ENCODE measurements at places on chromosomes 6 and 20.

- no peak for DNase-seq
These were observed 102.7 kb upstream of the MLIP start for GRCh38 chr6:54008589-54008988.

GRCh38 chr6:158029668-158030230 lies 48.1 kb downstream of the SYNJ2 start:
- no peak for DNase-seq

GRCh38 chr20:49272654-49273053 lies 5.2 kb downstream of the ZNFX1 start:
- no peak for DNase-seq

DNA sequence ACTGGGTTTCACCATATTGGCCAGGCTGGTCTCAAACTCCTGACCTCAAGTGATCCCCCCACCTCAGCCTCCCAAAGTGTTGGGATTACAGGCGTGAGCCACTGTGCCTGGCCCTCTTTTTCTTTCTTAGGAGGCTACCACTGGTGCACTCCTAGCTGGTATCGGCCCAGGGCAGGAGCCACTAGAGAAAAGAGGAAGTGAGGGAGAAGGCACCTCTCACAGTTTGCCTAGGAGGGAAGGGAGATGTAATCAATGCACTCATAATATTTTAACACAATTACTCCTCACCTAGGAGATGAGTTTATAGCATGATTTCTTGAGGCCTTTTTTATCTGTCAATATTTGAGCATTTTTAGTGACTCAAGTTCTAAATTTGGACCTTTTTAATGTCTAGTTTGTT lies 189.0 kb upstream of the SOX4 start:
- DNase-seq, result no peak

- no peak for DNase-seq
These were observed 85.6 kb downstream of the PDE7B start for GRCh38 chr6:135937106-135937505.

DNA sequence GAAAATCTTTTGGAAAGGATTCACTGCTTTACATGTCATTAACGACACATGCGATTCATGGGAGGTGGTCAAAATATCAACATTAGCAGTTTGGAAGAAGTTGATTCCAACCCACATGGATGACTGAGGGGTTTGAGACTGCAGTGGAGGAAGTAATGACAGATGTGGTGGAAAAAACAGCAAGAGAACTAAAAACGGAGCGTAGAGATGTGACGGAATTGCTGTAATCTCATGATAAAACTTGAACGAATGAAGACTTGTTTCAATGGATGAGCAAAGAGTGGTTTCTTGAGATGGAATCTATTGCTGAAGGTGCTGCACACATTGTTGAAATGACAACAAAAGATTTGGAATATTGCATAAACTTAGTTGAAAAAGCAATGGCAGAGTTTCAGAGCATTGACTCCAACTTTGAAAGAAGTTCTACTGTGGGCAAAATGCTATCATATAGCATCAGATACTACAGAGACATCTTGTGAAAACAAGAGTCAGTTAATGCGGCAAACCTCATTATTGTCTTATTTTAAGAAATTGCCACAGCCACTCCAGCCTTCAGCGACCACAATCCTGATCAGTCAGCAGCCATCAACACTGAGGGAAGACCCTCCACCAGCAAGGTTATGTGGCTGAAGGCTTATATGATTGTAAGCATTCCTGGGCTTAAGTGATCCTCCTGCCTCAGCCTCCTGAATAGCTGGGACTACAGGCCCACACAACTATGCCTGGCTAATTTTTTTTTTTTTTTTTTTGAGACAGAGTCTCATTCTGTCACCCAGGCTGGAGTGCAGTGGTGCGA lies 19.2 kb downstream of the SRSF3 start:
- no peak for DNase-seq

DNA sequence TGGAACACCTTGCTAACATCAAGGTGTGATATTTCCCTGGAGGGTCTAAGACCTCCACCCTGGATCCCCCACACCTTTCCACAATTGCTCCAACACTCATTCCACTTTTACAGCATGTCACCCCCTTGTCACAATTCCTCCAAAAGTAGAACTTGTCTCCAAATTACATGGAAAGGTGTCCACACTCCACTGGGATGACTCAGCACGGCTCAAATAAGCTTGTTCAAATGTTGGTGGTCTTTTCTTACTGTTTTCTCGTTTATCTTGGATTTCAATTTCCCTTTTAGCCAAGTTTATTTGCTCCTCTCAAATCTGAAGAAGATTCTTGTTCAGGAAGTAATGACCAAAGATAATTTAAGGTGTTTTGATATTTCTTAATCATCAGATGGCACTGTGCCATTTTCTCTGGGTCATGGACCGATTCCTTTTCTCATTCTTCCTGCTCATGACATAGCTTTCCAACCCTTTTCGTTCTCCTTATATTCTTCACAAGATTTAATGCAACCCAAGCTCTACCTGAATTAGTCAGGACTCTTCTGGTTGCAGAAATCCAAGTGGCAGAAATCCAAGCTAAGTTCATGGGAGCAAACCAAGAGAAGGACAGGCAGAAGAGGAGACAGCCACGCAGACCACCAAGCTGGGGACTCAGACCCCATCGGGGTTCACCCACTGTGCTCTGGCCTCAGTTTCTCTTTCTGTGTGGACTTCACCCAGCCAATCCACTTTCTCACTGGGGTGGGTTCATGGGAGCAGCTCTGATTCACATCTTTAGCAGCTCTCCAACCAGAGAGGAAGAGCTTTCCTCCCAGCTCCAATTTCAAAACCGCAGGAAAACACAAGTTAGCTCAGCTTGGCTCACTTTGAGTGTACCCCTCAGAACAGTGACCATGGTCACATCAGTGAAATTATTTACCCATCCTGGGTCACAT lies 110.5 kb upstream of the CDYL start:
- no peak for DNase-seq

GRCh38 chr6:114419175-114419574 lies 76.4 kb upstream of the HS3ST5 start:
- no peak for DNase-seq

Data from memory B cell (primary cell).